ENCODE measurements at places on chromosomes 2 and 18.

DNA sequence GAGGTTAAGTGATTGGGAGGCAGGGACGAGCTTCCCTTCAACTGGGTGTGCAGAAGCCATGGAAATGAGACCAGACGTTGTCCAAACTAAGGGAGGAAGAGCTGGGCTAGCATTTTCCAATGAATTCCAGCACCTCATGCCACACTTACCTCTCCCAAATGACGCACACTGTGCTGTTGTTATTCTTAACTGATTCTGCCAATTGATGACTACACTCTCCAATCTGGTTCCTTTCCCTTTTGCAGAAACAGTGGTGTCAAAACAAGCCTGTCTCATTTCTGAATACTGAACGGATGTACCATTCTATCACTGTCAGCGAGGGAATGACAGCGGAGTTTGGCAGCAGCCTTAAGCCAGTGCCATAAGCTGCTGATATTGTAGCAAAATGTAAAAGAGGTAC lies 380.5 kb upstream of the HNRNPA3 start:
- no peak for DNase-seq

GRCh38 chr2:167933097-167933814 lies 314.1 kb downstream of the STK39 start:
- DNase-seq = no peak

DNA sequence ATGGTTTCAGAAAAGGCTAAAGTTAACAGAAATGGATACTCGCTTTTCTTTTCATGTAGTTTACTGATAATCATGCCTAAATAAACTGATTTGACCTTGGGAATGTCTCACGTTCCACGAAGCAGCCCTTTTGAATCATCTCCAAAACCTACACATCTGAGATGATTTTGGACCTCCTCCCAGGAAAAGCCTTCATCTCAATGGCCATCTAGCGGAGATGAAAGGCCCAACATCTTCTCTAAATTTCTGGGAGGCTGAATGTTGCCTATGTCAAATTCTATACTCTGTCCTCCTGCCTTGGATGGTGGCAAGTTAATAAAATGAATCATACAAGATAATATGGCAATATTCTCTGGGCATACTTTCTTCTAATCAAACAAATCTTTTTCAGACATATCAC lies 448.5 kb downstream of the ZEB2 start:
- no peak for DNase-seq

GRCh38 chr2:45026924-45027450 lies 17.7 kb upstream of the SIX2 start:
- DNase-seq = no peak

DNA sequence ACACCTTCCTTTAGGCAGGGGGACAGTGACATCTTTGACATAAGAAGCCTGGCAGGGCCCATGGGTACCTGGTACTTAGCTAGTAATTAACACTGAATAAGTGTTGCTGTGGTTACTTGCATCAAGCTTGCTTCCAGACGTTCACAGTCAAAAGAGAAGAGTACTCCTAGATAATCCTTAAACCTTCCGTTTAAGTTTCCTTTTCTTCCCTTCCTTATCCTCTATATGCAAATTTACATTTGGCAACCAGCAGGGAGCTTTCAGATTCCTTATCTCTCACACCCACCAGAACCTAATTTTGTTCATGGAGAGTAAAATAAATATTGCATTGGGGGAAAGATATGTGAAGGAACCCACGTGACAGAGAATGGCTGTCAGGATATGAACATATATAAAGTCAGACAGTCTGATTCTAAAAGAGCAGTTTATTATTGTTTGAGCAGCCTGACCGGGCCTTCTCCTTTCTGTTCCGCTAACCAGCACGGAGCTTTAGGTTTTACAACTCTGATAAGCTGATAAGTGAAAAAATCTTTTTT lies 7.8 kb upstream of the RAB31 start:
- no peak for DNase-seq

GRCh38 chr2:113291191-113291590 lies 12.5 kb upstream of the PAX8 start:
- no peak for DNase-seq

All from NCI-H187 treated with DMSO at 0.1 percent for 48 hours (cell line).